Astrocyte (in vitro differentiated cells and primary cell): ENCODE measurements at places on chromosomes 1 and 21.
A peak's percentile ranks its signal among the peaks of the same experiment; 100 is the strongest.

DNA sequence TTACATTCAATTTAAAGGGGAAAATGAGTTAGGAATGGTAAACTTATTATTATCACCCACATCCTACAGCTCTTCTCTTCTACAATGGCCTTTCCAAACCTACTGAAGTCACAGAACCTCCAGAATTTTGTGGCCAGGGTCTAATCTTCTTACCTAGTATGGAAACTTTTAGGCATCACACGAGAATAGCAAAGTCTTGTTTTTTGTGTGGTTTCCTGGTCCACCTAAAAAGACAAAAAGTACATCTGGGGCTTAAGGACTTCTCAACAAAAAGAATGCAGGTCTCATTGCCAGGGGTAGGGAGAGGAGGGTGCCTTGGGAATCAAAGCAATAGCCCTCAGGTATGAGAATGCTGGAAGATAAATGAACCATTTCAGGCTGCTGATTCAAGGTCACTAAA, 345.3 kb downstream of the LMX1A start:
- no peaks in the 10 kb centered on the region for H3K36me3 ChIP-seq
- DNase-seq = no peak
- H3K27me3 ChIP-seq = no peaks in the 10 kb centered on the region
- H3K4me3 ChIP-seq = no peak overlapping the region
- H3K4me1 ChIP-seq = no peaks in the 10 kb centered on the region
- no peak overlapping the region for H3K27ac ChIP-seq

DNA sequence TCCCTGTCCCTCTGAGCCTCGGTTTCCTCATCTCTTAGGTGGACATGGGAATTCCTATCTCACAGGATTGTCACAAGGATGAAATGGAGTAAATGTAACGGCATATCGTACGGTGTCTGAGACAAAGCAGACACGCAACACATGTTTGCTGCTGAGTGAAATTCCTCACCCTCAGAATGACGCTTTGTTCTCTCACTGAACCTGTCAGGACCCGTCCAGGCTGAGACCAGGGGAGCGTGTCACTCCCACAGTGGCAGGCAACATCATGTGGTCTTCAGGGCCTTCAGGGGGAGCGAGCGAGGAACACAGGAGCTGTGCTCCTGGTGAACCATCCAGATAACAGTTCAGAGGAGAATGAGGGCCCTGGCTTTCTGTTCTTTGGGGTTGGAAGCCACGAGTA, 74.2 kb downstream of the TOMM20 start:
- no peak overlapping the region for H3K4me3 ChIP-seq
- no peaks in the 10 kb centered on the region for H3K27me3 ChIP-seq
- peaks cover 10% of the 10 kb centered on the region for H3K4me1 ChIP-seq
- H3K36me3 ChIP-seq = no peaks in the 10 kb centered on the region

GRCh38 chr21:44462086-44462833, 7.0 kb downstream of the LRRC3 start:
- no peaks in the 10 kb centered on the region for H3K27me3 ChIP-seq
- no peaks in the 10 kb centered on the region for H3K4me1 ChIP-seq
- no peak overlapping the region for H3K27ac ChIP-seq
- no peak overlapping the region for H3K4me3 ChIP-seq

- peaks cover 10% of the 10 kb centered on the region for H3K36me3 ChIP-seq
- peak overlapping the region; percentile 51 for H3K4me3 ChIP-seq
- DNase-seq = peak; percentile 39
- H3K4me1 ChIP-seq = peaks cover 13% of the 10 kb centered on the region
- H3K27me3 ChIP-seq = peaks cover 4% of the 10 kb centered on the region
These were observed 27.5 kb downstream of the ATP8B2 start for GRCh38 chr1:154352581-154353459.

DNA sequence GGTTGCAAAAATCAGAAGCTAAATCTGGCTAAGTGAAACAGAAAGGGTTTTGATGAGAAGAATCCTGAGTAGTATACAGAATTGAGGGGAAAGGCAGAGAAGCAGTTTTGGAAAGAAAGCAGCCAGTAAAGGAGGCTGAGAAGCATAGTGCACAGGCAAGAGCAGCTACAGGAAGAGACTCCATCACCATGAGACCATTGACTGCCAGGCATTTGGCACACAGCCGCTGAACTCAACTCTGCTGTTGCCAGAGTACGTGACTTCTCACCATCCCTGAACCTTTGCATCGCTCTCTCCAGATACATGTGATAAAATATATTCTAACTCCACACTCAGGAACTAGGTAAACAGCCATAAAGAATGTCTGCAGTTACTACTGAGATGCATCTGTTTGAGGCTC, 128.3 kb upstream of the C1orf21 start:
- DNase-seq = no peak
- no peak overlapping the region for H3K4me3 ChIP-seq
- H3K36me3 ChIP-seq = no peaks in the 10 kb centered on the region
- no peaks in the 10 kb centered on the region for H3K4me1 ChIP-seq
- no peaks in the 10 kb centered on the region for H3K27me3 ChIP-seq

DNA sequence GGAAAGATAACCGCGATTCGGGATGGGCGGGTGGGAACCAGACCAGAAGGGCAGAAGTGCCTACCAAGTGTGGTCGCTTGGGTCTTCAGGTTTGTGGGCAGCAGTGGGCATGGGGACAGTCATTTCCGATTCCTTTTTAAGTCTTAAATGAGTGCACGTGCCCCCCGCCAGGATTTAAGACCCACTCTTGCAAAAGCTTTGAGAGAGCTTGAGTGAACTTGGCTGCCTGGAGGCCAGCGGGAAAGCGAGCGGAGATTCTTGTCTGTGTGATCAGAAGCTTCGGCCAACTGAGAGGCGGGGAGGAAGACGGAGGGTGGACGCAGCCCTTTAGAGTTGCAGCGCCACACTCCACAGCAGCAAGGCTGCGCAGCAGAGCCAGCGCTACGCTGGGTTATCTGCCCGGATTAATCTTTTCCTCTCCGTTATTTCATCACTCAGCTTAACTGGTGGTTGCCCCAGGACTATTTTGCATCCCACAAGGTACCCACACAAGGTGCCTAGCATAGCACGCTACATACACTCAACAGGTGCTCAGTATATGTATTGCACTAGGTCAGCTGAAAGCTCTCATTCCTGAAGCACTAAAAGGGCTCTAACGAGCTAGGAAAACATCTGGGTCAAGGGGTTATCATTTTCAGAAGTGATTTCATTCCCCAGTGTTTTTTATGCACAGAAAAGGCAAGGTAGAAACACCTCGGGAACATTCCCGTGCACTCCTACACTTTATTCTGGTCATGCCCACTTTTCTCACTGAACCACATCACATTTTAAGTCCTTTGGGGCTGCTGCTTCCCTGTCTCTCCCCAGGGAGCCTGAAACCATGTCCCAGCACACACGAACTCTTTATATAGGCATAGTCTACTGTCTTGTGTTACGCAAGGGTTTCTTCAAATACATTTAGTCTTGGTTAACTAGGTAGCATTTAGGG, 1.5 kb upstream of the BATF3 start:
- peaks cover 22% of the 10 kb centered on the region for H3K4me1 ChIP-seq
- DNase-seq = peak; percentile 48
- H3K36me3 ChIP-seq = no peaks in the 10 kb centered on the region
- H3K27ac ChIP-seq = no peak overlapping the region

GRCh38 chr1:114207635-114208034, 54.0 kb upstream of the SYT6 start:
- no peak for DNase-seq
- no peak overlapping the region for H3K27ac ChIP-seq
- no peaks in the 10 kb centered on the region for H3K4me1 ChIP-seq
- H3K4me3 ChIP-seq = no peak overlapping the region

DNA sequence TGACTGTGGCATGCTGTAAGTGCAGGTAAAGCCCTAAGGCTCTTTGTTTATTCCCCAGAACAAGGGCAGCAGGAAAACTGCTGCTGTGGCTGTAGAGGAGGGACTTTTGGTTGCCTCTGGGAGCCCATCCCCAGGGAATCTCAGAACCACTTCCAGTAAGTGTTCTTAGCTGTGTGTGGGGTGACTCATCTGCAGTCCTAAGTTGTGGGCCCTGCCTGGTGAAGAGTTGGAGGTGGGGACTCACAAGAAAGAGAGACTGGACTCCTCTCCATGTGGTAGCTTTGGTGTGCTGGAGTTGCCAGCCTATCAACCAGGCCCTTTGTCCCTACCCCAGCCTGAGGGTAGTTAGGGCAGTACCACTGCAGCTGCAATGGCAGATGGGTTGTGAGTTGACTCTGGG, 24.0 kb upstream of the DENND1B start:
- H3K4me1 ChIP-seq = peaks cover 3% of the 10 kb centered on the region
- no peaks in the 10 kb centered on the region for H3K27me3 ChIP-seq
- peak; percentile 85 for DNase-seq
- no peaks in the 10 kb centered on the region for H3K36me3 ChIP-seq
- no peak overlapping the region for H3K27ac ChIP-seq

DNA sequence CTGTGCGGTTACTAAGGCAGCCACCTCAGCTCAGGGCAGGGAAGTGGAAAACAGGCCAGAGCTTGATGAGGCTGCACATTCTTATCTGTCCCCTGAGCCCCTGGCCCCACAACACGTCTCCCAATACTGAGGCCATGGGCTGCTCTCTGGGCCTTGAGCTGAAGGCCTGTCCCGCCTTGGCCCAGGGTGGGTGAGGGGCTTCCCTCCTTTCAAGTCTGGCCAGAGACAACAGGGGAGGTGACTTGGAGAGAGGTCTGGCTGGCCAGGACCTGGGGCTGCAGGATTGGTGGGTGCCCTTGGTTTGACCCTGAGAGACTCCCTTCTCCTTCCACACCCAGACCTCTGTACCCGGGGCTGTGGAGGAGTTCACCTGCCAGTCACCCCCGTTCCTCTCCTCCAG, 563.8 kb downstream of the PTPRU start:
- no peak for DNase-seq
- no peaks in the 10 kb centered on the region for H3K36me3 ChIP-seq
- no peaks in the 10 kb centered on the region for H3K4me1 ChIP-seq
- H3K4me3 ChIP-seq = no peak overlapping the region

DNA sequence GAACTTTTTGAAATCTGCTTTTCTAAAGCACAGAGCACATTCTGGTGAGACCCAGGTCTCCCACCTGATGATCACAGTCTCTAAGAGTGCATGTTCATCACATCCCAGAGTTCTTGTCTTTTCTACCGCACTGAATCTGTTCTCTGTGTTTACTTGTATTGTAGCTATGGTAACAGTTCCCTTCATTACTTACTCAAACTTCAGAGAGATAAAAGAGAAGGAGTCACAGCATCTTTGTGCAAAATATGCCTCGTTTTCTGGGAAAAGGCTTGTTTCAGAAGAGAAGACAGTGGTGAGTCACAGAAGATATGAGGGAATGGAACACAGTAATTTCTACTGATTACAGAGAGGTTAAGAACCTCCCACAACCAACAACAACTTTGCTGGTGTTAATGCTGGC, 580.6 kb downstream of the PLA2G4A start:
- peak; percentile 88 for DNase-seq
- no peaks in the 10 kb centered on the region for H3K27me3 ChIP-seq
- peak overlapping the region; percentile 71 for H3K27ac ChIP-seq
- H3K4me1 ChIP-seq = peaks cover 15% of the 10 kb centered on the region
- no peaks in the 10 kb centered on the region for H3K36me3 ChIP-seq
- no peak overlapping the region for H3K4me3 ChIP-seq

DNA sequence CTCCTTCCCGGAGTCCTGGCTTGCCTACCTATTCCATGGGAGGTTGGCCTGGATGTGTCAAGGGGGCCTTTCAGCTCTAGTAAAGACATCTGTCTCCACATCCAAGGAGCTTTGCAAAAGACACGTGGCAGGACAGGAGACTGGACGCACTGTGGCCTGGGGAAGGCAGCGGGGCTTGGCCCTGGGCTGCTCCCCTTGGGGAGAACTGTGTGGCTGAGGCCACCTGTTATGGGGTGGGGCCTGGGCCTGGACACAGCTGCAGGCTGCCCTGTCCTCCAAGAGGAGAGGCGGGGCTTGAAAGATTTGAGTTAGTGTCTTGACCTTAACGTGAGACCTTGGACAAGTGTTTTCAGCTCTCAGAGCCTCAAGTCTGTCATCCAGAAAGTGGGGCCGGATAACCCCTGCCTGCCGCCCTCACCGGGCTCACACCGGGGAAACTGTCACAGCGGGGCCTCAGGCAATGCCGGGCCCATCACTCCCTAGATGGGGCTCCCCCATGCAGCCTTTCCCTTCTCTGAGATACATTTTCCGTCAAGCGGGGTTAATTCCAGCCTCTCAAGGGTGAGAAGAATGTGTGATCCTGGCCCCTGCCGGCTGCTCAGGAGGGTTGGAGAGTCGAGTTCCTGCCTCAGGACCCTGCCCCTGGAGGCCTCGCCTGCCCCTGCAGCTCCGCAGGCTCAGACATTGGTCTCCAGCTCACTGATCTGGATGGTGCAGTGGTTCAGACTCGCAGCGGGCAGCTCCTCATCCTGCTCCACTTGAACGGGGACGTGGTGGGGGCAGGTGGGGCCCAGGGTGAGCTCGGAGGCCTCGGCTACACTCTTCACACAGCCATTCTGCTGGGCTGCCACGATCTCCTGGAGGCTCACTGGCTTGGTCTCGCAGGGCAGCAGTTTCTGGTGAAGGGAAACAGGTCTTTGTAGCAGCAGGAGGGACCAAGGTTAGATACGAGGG, 25.6 kb downstream of the PODN start:
- no peaks in the 10 kb centered on the region for H3K27me3 ChIP-seq
- no peak for DNase-seq
- H3K4me3 ChIP-seq = no peak overlapping the region
- no peaks in the 10 kb centered on the region for H3K36me3 ChIP-seq
- no peak overlapping the region for H3K27ac ChIP-seq

DNA sequence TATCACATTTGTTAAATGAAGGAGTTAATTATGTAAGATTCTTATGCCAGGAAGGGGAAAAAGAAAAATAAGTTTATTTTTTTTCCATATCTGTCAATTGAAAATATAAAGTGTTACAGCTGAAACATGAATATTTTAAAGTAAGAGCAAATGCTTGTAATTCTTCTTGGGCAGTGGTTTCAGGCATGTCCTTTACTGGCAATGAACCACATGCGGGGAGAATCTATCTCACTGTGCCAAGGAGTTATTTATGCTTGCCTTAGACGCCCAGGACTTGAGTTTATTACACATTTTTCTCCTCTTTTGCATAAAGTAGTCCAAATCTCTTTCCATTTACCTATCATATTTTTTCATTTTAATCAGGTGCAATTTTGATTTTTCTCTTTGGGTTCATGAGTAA, 207.8 kb upstream of the NRIP1 start:
- no peaks in the 10 kb centered on the region for H3K27me3 ChIP-seq
- DNase-seq = peak; percentile 71
- no peak overlapping the region for H3K4me3 ChIP-seq

- peaks cover 35% of the 10 kb centered on the region for H3K4me1 ChIP-seq
- no peak overlapping the region for H3K27ac ChIP-seq
- H3K36me3 ChIP-seq = no peaks in the 10 kb centered on the region
- H3K27me3 ChIP-seq = no peaks in the 10 kb centered on the region
These were observed 76.3 kb downstream of the ADARB1 start for GRCh38 chr21:45150638-45151131.

GRCh38 chr1:154594811-154595210, 13.2 kb downstream of the ADAR start:
- H3K4me3 ChIP-seq = no peak overlapping the region
- no peak overlapping the region for H3K27ac ChIP-seq
- peaks cover 59% of the 10 kb centered on the region for H3K36me3 ChIP-seq
- peaks cover 14% of the 10 kb centered on the region for H3K4me1 ChIP-seq

GRCh38 chr1:227604446-227604845, 41.1 kb downstream of the ZNF678 start:
- H3K4me3 ChIP-seq = no peak overlapping the region
- H3K36me3 ChIP-seq = no peaks in the 10 kb centered on the region
- H3K27ac ChIP-seq = no peak overlapping the region
- DNase-seq = peak; percentile 7
- no peaks in the 10 kb centered on the region for H3K27me3 ChIP-seq

GRCh38 chr1:53495633-53496345, 36.6 kb downstream of the DMRTB1 start:
- peaks cover 11% of the 10 kb centered on the region for H3K27me3 ChIP-seq
- H3K4me3 ChIP-seq = no peak overlapping the region
- no peaks in the 10 kb centered on the region for H3K36me3 ChIP-seq
- DNase-seq = peak; percentile 8
- H3K27ac ChIP-seq = no peak overlapping the region
